Progenitor cell of endocrine pancreas (in vitro differentiated cells): ENCODE measurements at places on chromosomes 12 and 14.

- no peak for DNase-seq
Measured at GRCh38 chr12:59763835-59764234, 168.0 kb downstream of the SLC16A7 start.

GRCh38 chr12:39780913-39781446 lies 161.4 kb upstream of the ABCD2 start:
- no peak for DNase-seq

DNA sequence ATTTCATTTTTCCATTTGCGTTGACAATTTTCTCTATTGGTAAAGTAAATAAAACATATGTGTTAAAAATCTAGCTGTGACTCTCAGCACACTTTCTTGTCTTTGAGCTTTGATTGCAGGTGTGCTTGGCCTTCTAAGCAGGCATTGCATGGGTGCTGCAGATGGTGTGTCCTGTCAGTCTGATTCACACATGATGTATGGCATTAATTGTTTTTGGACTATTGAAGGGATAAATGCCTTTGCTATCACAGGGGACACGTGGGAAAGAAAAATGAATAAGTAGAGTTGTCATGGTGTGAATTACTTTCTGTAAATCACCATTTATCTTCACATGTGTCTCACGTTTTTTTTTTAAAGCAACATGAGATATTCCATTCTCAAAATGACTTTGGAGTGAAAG lies 211.3 kb upstream of the NAV3 start:
- DNase-seq: no peak

DNA sequence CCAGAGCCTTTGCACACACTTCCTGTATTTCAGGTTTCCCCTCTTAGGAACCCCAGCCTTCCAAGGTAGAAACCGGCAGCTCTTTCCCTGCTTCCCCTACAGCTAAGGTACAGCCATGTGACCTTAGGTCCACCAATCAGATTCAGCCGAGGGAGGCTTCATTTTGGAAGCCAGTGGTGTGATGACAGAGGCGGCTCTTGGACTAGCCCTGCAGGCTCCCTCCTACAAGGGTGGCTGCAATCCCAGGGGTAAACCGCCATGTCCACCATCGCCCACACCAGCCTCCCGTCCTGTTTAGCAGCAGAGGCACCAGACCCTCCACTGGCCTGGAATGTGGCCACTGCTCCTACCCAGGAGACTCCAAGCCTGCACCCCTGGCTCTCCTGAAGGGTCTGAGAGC lies 65.6 kb downstream of the SERPINA3 start:
- DNase-seq: no peak

DNA sequence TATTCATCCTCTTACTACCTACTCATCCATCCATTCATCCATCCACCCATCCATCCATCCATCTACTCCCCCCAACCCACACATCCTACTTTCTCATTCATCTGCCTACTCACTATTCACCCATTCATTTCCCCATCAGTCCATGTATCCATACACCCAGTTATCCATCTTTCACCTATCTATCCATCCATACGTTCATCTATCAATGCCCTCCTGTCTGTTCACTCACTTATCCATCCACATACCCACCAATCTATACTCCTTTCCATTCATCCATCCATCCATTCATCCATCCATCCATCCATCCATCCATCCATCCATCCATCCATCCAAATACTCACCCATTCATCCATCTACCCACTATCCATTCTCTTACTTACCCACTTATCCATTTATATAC lies 117.8 kb upstream of the LHX5 start:
- DNase-seq: no peak

DNA sequence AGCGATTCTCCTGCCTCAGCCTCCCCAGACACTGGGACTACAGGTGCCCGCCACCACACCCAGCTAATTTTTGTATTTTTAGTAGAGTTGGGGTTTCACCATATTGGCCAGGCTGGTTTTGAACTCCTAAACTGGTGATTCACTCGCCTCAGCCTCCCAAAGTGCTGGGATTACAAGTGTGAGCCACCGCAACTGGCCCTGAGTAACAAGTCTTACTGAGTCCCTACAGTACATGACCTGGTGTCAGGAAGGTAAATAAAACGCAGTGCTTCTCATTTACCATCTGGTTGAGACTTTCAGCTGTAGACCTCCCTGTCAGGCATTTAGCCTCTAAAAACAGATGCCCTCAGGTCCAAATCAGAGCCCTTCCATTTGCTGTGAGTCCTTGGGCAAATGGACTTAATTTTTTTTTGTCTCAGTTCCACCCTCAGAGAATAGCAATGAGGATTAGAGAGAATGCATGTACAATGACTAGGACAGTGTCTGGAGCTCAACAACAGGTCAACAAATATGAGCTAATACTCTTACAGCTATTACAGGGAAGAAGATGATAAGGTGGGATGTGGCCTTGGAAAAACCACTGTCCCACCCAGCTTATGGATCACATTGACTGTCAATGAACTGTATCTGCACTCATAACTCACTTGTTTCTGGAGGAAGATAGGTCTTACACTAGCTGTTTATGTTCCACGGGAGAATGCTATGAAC lies 70.5 kb downstream of the PHLDA1 start:
- DNase-seq: no peak

DNA sequence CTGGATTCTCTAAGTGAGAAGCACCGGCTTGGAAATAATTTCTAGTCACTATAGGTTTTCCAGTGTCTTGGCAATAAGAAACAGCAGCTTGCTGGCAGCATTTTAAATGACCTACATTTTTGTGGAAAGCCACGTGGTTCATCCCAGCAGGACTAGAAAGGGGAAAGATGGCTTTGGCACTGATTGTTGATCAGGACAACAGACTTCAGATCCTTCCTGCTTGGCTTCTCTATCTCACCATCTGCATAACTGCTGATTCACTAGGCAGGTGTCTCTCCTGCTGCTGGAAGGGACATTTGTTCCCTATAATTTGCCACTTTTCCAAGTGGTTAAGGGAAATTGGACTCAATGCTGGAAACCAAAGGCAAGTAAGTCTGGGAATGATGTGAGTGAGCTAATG lies 131.0 kb downstream of the TTC8 start:
- no peak for DNase-seq

GRCh38 chr12:76026643-76027063 lies 4.9 kb downstream of the PHLDA1 start:
- DNase-seq: no peak

DNA sequence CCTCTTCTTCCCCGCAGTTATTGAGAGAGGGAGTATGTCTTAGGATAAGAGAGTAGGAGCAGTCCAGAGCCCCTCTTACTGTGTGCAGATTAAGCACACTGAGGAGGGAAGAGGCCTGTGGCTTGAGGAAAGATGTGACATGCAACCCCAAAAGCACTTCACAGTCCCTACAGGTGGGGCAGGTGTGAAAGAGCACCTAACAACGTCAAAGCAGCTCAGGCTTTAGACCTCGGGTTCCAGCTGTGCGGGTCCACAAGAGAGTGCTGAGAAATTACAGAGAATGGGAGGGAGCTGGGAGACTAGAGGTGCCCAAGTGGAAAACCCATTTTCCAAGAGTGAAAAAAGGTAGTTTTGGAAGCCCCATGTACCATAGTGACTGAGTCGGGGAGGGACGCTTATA lies 127.6 kb downstream of the SLC25A47 start:
- no peak for DNase-seq

DNA sequence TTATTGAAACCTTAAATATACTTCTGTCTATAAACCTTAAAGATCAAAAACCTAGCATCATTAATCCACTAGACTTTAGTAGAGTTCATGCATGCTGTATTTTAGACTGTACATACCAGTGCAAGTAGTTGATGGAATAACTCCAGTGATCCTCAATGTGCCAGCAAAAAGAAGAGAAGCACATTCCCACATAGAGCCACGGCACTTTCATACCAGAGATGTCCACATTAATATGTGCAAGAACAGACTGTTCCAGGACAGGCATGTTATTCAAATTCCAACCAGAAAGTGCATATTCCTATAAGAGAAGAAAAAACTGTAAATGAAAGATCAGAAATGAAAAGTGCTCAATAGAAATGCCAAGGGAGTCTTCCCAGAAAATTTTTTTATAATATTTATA lies 55.0 kb downstream of the KDM5A start:
- DNase-seq: no peak

DNA sequence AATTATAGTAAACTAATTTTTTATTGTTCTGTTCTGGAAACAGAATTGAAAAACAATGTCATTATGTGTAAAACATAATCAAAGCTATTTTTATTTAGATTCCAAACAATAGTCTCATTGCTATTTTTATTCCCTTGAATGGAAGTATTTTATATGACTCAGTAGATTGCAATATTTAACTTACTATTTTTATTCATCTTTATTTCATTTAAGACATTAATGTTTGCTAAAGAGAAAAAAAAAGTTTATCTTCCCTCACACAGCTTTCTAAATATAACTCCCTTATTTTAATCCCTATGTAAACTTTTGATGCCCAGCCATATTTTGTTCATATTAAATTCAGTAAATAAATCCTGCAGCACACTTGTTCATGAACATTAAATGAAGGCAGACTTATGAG lies 622.4 kb downstream of the SLC6A15 start:
- DNase-seq: no peak
